GOT3 (cell line): ENCODE measurements at places on chromosomes 4 and X.
A peak's percentile ranks its signal among the peaks of the same experiment; 100 is the strongest.

DNA sequence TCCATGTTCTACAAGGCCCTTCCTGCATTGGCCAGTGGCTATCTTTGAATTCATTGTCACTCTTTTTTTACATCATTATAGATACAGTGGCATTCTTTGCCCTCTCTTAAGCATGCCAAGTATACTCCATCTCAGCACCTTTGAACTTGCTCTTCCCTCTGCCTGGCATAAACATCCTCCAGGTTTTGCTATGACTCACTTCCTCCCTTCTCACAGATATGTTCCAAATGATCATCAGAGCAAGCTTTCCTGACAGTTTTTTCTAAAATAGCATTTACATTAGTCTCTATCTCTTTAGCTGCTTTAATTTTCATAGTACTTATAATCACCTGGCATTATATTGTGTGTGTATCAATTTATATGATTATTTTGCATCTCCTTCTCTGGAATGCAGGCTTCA lies 553.3 kb upstream of the MAGEB2 start:
- DNase-seq, result no peak

GRCh38 chrX:33784548-33784947 lies 347.6 kb downstream of the FAM47A start:
- no peak for DNase-seq

GRCh38 chr4:106753426-106753825 lies 282.7 kb downstream of the DKK2 start:
- no peak for DNase-seq

GRCh38 chrX:80766916-80767315 lies 42.8 kb downstream of the BRWD3 start:
- DNase-seq, result no peak

GRCh38 chr4:120139392-120139791 lies 72.7 kb upstream of the MAD2L1 start:
- no peak for DNase-seq

DNA sequence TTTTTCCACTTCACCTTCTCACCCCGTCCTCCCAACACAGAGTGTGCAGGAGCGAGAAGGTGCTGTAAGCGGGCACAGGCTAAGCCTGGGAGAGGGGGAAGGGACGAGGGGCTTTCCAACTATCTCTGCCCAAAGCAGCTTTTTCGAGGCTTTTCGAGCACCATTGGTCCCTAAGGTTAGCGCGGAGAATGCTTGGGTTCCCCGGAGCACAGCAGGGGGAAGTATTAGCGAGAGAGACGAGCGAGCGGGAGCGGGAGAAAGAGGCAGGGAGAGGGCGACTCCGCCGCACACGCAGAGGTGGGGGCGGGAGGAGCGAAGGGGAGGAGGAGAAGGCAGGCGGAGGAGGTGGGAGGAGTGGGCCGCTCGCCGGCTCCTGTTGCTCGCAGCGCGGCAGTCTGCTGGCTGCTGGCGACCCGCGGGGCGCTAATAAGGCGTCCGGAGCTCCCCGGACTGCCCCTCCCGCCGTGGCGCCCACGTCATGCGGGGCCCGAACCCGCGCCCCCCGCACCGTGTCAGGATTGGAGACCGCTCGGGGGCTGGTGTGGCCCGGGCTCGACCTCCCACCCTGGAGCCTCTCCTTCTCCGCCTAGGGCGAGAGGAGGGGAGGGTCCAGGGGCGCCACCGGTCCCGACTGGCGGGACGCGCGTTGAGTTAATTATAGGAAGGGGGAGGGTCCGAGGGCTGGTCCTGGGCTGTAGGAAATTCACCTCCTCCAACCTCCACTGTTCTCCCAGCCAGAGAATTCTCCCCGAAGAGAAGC lies at the start of gene ADAMTS3:
Gene ADAMTS3, minus strand, starts transcription at position 263 of the 760 bp plus-strand sequence. CDS start 459 bp downstream, outside the sequence.
- no peak for DNase-seq

GRCh38 chrX:126164689-126165400 lies 1.2 kb downstream of the DCAF12L2 start:
- no peak for DNase-seq

DNA sequence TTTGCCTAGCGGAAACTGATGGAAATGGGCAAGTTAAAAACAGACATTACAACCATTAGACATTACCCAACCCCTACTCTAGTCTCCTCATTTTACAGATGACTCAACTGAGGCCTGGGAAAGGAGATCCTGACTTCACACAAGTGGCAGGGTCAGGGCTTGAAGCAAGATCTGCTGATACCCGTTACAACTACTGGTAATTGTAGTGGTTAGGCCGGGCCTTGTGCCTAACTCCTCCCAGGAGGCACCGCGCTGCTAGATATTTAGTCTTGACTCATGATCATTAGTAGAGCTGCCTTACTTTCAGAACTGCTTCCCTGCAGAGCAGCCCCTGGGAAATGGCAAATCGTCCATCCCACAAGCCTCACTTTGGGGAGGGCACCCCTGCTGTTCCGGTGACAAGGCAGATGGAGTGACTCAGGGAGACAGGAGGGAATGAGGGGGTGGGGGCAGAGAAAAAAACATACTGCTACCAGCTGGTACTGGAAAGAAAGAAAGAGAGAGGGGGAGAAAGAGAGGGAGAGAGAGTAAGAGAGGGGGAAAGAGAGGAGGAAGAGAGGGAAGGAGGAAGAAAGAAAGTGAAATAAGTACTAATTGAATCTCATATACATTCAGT lies 12.2 kb downstream of the ARHGEF6 start:
- DNase-seq, result peak; percentile 43

- no peak for DNase-seq
These were observed 14.2 kb downstream of the ZNF518B start for GRCh38 chr4:10442976-10443375.

DNA sequence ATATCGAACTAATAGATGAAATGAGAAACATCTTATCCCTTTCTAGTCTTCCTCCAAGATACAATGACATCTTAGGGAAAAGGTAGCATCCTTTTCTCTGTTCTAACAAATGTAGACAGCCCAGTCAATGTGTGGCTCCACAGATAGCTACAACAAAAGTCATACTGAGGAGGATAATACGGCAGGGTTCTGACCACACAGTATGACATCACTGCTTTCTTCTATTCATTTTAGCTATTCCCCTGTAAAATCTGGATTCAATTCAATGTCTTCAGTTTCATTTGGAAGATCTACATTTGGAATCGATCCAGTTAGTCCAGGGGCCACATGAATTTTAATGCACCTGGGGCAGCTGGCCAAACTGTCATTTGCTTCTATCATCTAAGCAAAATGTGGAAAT lies 51.4 kb downstream of the ENOX2 start:
- no peak for DNase-seq

DNA sequence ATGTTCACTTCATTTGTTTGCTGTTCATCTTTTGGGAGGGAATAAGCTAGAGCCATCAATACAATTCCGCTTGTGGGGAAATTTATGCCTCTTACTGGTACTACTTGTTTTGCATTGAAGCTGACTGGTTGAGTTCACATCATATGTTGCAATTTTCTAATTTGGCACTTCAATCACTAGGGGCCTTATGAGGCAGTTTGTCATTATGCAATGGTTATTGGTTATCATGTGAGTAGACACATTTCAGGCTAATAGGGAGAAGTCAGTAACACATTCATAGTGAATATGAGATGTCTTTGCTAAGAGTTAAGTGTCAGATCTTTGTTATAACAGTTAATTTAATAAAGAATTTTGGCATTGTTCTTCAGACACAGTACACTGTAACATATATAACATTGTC lies 5.0 kb downstream of the RPL36A start:
- no peak for DNase-seq

DNA sequence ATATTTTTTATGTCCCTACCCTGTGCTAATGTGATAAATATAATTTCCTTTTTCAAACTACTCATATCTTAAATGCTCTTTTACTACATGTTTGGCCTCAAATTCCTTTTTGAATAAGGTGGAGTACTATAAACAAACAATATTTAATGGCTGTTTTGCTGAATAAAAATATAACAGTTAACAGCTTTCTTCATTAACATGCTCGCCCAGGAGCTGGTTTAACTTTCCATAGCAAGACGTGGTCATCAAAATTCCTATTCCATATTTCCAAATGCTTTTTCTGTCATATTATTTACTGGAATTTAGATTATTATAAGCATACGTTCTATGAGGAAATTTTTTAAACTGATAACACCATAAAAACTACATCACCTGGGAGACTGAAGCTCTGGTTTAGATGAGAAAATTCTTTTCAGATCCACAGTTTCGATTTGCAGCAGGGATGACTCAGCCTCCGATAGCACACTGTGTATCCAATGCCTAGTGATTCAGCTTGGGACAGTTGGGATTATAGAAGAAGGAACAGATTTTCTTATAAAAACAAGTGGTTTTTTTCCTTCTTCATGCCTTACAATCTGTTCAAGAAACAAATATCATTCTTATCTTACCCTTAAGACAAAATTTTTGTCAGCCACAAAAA lies 129.1 kb downstream of the FBXO8 start:
- DNase-seq, result no peak

DNA sequence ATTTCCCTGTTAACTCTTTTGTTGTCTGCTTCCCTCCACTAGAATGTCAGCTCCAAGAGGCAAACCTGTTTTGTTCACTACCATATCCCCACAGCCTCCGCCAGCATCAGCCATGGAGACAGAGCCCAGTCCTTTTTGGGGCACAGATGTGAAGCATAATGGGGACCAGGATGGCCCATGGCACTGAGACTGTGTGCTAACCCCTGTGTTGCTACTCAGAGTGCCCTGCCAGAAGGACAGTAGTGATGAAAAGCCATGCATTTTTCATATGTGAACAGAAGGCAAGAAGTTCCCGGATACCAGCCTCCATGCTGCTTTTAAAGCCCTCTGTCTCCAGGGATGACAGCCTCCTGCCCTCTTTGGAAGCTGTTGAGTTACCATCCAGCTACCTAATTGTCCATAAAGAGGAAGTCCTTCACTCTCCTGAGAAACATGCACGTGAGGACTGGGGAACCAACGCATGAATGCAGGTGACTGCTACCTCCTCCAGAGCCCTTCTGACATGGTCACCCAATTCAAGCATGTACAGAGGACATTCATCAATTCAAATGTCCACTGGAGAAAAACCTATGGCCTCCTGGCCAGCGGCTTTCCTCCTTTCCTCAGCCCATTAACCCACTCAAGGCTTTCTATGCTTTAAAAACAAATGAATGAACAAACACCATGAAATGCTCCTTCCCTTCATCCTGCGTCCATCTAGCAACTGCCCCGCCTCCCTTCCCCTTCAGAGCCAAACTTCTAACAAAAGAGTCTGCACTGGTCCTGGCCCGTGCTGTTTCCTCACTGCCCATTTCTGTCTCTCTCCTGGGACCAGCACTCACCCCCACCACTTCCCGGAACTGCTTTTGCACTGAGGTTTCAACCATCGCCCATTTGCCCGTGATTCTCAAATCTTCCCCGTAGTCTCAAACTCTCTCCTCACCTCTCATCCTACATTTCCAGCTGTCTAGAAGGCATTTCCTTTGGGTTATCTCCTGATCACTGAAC lies 18.0 kb downstream of the PNMA6F start:
- DNase-seq, result no peak

DNA sequence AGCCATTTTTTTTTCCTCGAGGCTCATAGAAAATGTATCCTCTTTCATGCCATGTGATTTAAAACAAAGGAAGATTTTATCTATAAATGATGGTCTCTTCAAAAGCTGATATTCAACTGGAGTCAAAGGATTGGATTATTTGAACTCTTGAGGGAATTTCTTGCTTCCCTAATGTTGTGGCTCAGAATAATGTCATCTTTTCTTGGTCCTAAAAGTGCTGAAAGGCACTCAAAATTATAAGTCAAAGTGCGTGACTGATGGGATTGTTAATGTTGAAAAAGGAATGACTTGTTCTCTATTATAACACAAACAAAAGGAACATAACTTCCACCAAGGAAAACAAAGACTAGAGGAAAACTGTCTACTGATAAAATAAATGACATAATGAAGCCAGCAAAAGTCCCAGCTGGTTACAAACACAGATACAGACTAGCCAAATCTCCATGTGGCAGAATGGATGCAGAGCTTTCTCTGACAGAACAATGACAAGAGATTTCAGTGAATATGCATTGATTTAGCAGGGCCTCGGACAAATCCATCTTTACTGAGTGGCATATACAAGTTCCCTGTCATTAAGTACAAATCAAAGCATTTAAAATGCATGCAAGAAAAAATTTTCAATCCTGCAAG lies 552.6 kb downstream of the GBA3 start:
- no peak for DNase-seq

DNA sequence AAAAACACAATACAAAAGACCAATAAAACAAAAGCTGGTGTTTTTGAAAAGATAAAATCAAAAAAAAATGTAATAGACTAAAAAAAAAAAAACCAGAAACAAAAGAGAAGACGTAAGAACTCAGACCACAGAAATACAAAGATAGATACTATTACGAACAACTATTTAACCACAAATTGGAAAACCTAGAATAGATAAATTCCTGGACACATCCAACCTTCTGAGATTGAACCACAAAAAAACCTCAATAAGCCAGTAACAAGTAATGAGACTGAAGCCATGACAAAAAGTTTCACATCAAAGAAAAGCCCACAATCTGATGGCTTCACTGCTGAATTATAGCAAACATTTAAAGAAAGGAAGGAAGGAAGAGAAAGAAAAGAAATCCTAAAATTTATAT lies 16.2 kb downstream of the RCHY1 start:
- no peak for DNase-seq

DNA sequence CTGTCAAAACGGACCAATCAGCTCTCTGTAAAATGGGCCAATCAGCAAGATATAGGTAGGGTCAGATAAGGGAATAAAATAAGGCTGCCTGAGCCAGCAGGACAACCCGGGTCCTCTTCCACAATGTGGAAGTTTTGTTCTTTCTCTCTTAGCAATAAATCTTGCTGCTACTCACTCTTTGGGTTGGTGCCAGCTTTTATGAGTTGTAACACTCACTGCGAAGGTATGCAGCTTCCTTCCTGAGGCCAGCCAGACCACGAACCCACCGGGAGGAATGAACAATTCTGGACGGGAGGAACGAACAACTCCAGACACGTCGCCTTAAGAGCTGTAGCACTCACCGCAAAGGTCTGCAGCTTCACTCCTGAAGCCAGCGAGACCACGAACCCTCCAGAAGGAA lies 287.8 kb downstream of the RAPGEF2 start:
- DNase-seq, result no peak

- DNase-seq, result no peak
These were observed 167.3 kb downstream of the PJA1 start for GRCh38 chrX:68997911-68998310.

DNA sequence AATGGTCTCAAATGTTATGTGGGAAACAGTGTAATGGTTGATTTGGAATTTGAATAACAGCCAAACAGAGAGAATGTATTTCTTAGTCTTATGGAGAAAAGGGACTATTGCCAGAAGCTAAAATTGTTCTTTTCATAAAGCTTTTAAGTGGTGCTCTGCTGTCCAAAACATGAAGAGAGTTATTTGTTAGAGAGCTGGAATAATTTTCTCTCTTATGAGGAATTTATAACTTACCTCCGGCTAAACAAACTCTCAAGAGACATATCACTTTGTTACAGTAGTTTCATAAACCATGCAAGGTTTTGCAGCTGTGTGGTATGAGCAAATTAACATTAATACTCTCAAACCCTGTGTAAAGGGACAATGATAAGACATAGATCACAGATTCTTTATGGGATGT lies 28.6 kb downstream of the SULT1B1 start:
- DNase-seq, result no peak

GRCh38 chr4:81746071-81746470 lies 274.4 kb upstream of the RASGEF1B start:
- no peak for DNase-seq
